ENCODE measurements at places on chromosomes 1 and 21. TPM values are rescaled to one million over a fixed set of nuclear protein-coding genes. Genes with fewer than 3 reads are reported as not detected.

Gene FTCD
- total RNA-seq = 0.17 TPM

Gene HFM1
- 0.14 TPM for total RNA-seq

Gene ATP1A2
- not detected for total RNA-seq

Gene ZNF644
- total RNA-seq = 62.3 TPM

Gene CRP
- not detected for total RNA-seq

All from dermis blood vessel endothelial cell (primary cell).